ENCODE measurements at places on chromosomes 2 and 18.

DNA sequence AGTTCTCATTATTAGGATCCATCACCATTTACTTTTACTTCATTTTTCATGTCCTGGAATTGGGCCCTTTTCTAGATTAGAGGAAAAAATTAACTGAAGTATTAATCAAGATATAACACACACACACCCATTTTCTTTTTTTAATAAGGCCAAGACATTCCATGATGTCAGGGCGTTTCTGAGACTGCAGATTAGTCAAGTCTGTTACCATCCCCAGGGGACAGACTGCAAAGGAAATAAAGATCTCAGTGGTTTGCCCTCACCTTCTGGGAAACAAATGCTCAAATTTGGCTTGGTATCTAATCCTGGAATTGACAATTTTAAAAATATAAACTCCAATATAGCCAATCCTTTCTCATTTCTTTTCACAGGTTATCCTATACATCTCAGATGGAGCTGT lies 27.4 kb downstream of the RMP24 start:
- H3K4me1 ChIP-seq, result no peaks in the 10 kb centered on the region
- H3K27ac ChIP-seq, result no peak overlapping the region
- H3K36me3 ChIP-seq, result no peaks in the 10 kb centered on the region
- H3K4me3 ChIP-seq, result no peak overlapping the region
- H3K27me3 ChIP-seq, result no peaks in the 10 kb centered on the region

DNA sequence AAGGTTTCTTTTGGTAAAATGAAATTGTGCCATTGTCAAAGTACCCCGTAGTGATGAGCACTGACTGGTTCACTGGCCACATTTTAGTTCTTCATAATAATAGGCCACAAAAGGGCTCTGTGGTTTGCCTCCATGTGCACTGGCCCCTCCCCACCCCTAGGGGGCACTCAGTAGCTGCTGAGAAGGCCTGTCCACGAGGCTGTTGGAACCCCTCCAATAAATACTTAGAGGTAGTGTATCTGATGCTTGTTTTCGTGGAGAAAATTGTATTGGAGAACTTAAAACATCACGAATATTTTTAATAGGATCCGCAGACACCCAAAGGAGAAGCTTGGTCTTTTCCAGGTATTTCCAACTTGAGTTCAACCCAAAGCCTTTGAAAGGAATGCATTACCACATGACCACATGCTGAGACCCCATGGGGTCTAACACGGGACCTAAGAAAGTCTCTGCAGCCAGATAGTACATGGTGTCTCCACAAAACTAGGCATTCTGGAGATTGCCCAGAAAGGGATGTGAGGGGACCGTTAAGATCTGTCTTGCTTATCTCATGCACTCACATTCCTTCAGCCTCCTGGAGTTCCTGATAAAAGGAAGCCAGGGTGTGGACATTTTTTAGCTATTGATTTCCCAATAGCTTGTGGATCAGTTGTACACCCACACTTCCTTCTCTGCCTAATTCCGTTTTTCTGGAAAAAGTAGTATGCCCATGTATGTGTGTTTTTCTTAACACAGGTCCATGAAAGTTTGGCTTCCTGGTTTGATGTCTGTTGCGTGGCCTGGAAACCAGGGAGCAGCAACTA lies 28.5 kb upstream of the NOSTRIN start:
- no peaks in the 10 kb centered on the region for H3K27me3 ChIP-seq
- no peaks in the 10 kb centered on the region for H3K4me1 ChIP-seq
- H3K4me3 ChIP-seq, result no peak overlapping the region

- no peaks in the 10 kb centered on the region for H3K36me3 ChIP-seq
- DNase-seq, result no peak
- no peaks in the 10 kb centered on the region for H3K4me1 ChIP-seq
- no peak overlapping the region for H3K4me3 ChIP-seq
- H3K27ac ChIP-seq, result no peak overlapping the region
Measured at GRCh38 chr18:26813043-26813442, 52.5 kb downstream of the AQP4 start.

GRCh38 chr2:112996635-112997034 lies 8.6 kb upstream of the IL36A start:
- DNase-seq, result peak; percentile 56
- no peaks in the 10 kb centered on the region for H3K36me3 ChIP-seq
- no peaks in the 10 kb centered on the region for H3K27me3 ChIP-seq
- H3K27ac ChIP-seq, result peak overlapping the region; percentile 46
- H3K4me1 ChIP-seq, result peaks cover 14% of the 10 kb centered on the region
- H3K4me3 ChIP-seq, result no peak overlapping the region

GRCh38 chr2:216619411-216620393 lies 13.5 kb upstream of the IGFBP2 start:
- H3K27me3 ChIP-seq, result no peaks in the 10 kb centered on the region
- no peaks in the 10 kb centered on the region for H3K4me1 ChIP-seq
- no peaks in the 10 kb centered on the region for H3K36me3 ChIP-seq
- no peak for DNase-seq

GRCh38 chr2:177989029-177989885 lies 83.3 kb downstream of the PDE11A start:
- no peak overlapping the region for H3K4me3 ChIP-seq
- no peaks in the 10 kb centered on the region for H3K27me3 ChIP-seq
- no peaks in the 10 kb centered on the region for H3K36me3 ChIP-seq
- no peak overlapping the region for H3K27ac ChIP-seq

DNA sequence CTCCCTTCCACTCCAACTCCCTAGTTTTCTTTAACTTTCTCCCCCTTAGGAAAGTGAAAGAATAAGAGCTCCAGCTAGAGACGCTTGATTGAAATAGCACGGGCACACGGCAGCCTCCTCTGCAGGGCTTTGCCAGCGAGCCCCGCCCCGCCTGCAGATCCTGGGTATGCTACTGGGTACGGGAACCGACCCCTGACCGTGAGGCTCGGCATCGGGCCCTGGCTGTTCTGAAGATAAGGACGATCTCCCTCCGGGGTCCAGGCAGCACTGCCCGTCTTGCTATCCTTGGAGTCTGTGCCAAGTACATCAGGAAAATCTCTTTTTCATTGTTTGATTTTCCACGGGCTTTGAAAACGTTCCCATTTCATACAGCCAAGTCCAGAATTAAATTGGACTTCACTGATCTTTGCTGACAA lies 284.5 kb downstream of the MTX2 start:
- peak overlapping the region; percentile 44 for H3K4me3 ChIP-seq
- peaks cover 3% of the 10 kb centered on the region for H3K27me3 ChIP-seq
- H3K4me1 ChIP-seq, result no peaks in the 10 kb centered on the region
- H3K27ac ChIP-seq, result no peak overlapping the region
- DNase-seq, result no peak
- H3K36me3 ChIP-seq, result no peaks in the 10 kb centered on the region

- DNase-seq, result no peak
- no peaks in the 10 kb centered on the region for H3K36me3 ChIP-seq
- no peaks in the 10 kb centered on the region for H3K27me3 ChIP-seq
- no peak overlapping the region for H3K4me3 ChIP-seq
Measured at GRCh38 chr18:9108911-9109310, 6.4 kb downstream of the NDUFV2 start.

- H3K27ac ChIP-seq, result no peak overlapping the region
- H3K4me3 ChIP-seq, result no peak overlapping the region
- no peaks in the 10 kb centered on the region for H3K36me3 ChIP-seq
- DNase-seq, result no peak
- no peaks in the 10 kb centered on the region for H3K27me3 ChIP-seq
Measured at GRCh38 chr2:172402198-172402597, 25.2 kb upstream of the ITGA6 start.
